GM04504 (cell line): ENCODE measurements at places on chromosomes 7 and 10.

DNA sequence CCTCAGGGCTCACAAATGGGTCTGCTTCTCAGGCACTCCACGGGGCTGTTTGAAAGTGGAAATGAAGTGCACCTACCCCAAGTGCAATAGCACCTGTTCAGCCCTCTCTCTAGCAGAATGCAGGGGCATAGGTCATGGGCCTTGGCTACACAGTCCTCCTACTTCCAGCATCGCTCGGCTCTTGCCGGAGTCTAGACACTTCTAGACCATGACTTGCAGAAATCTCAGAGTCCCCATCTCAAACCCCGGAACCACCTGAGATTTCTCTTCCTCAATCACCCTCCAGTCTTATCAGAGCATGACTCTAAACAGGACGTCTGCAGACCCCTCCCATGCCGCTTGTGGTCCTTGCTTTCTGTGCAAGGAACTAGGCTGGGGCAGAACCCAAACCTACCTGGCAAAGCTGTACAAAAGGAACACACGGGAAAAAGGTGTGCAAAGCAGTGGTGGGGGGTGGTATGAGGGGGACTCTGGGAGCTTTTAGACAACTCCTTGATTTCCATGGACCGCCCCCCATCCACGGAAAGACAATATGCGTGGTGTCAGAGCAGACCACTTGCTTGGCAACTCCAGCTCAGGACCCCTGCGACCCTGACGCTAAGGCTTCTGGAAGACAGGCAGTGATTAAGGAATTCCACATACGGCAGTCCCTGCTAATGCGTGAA lies 13.8 kb downstream of the TMEM273 start:
- DNase-seq = no peak

DNA sequence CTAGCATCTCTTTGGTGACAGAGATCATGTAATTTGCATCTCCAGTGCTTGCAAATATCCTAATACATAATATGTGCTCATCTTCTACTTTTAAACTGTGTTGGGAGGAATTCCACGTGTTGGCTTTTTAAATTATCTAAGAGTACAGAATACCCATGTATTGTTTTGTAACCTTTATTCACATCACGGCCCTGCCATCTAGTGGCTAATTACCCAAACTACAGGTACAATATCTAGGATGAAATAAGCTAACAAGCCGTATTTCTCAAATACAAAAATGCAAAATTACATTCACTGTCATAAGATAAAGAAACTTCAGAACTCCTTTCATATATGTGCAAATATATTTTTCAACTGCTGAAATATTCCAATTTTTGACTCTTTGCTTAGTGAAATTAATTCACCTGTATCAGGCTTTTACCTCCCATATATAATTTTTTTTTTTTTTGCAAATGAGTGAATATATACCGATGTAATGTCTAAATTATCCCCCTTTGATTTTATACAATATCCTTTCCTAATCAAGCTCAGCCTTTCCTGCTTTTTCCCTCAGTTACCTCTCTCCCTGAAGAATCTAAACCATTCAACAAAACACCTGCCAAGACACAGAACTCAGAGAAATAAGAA lies 30.3 kb upstream of the LSM8 start:
- no peak for DNase-seq

DNA sequence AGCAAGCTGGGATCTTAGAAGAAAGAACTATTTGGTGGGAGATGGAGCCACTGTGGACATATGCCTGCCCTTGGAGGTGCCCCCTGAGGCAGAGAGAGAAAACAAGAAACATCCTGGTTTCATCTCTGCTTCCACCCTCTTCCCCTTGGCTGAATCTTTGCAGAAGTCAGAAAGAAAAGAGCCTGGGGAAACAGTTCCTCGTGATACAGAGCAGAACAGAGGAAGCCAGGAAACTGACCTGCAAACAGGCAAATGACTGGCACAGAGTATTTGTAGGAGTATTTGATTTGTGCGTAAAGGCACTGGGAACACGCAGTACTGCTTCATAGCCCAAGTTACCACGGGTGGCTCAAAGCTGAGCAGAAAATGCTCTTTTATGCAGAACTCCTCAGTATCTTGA lies 7.0 kb upstream of the KEL start:
- DNase-seq = no peak

DNA sequence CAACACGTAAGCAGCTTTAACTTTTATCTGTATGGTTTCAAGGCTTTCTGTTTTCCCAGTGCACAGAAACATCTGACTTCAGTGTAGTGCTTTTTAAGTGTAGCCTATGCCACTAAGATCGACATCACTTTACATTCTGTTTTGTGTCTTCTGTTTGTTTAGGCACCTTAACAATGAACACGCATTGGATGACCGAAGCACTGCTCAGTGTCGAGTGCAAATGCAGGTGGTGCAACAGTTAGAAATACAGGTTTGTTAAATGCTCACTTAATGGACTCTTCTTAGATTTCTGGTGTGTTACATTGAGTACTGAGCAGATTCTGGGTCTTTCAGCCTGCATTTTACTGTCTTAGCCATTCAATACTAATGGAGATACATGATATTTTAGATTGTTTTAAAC lies 237.4 kb downstream of the FOXP2 start:
- DNase-seq = no peak

DNA sequence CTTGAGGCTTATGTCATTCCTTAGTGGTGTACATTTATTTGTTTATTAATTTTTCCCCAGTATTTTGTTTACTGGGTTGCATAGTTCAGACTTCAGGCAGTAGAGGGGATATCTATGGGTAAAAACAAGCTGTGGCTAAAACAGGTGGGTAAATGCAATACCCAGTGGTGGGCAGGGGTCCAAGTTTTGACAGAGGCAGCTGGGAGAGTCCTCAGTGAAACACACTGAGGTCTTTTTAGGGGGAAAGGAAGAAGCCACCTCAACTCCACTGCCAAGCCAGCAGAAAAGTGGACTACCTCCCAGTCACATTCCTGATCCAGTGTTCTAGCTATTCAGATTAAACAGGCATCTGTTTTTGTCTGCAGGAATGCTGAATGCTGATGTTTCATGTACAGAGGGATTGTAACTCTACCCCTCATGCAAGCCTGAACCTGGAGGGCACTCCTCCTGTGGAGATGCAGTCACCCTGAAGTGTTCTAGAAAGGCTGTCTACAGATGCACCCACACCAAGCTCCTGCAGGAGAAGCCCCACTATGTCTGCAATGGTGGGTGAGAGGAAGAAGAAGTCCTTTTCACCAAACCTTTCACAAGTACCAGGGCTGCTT lies 757.8 kb downstream of the INHBA start:
- no peak for DNase-seq

DNA sequence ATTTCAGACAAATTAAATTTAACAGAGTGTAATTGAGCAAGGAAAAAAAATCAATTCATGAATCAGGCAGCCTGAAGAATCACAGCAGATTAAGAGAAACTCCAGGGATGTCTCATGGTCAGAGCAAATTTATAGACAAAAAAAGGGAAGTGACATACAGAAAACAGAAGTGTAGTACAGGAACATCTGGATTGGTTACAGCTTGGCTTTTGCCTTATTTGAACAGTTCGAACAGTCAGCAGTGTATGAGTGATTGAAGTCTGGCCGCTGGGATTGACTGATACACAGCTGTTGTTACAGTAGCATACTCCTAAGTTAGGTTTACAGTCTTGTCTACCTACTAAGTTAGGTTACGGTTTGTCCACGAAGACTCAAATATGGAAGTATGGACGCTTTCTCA lies 255.3 kb downstream of the HPSE2 start:
- no peak for DNase-seq

DNA sequence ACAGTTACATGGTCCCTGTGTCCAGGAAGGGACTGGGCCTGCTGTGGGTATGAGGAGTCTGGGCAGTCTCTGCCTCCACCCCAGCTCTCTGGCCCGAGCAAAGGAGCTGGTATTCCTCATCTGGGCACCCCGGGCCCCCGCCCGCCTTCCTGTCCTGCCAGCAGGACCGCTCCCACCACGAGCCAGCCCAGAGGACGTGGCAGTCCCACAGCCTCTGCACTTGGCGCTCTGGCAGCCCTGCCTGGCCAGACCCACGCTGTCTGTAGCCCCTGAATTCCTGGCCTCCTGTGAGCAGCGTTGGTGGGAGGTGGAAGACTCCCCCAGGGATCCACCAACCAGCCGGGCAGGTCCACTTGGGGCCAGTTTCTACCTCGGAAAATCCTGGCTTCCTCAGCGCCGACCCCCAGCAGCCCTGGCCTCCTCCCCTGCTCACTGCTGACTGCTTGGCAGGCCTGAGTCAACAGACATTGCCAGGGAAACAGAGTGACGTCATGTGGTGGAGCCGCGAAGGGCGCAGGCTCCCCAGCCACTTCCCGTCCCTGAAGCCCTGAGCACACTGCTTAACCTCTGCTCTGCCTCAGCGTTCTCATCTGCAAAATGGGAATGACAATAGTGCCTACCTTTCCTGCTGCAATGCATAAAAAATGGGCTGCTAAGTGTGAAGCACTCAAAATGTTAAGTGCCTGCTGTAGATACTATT lies 21.6 kb upstream of the LIMK1 start:
- peak; percentile 87 for DNase-seq

DNA sequence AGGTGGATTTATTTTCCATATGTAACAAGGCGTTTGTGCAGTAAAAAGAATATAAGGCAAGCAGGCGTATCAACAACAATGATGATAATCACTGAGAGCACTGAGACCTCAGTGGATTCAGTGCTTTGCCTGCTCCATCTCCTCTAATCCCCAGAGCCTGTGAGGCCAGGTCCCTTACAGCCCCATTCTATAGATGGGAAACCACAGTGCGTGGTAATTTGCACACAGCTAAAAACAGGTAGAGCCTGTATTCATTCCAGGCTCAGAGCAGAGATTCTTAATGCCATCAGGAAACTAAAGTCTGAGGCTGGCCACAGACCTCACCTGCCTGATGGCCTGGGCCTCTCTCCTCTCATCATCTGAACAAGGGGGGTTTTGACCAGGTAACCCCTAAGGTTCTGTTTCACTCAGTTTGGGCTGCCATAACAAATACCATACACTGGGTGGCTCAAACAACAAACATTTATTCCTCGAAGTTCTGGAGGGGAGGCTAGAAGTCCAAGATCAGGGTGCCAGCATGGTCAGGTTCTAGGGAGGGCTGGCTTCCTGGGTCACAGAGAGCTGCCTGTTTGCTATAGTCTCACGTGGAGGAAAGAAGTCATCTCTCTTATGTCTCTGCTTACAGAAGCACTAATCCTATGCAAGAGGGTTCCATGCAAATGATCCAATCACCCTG lies 10.3 kb upstream of the RASSF4 start:
- DNase-seq = no peak

DNA sequence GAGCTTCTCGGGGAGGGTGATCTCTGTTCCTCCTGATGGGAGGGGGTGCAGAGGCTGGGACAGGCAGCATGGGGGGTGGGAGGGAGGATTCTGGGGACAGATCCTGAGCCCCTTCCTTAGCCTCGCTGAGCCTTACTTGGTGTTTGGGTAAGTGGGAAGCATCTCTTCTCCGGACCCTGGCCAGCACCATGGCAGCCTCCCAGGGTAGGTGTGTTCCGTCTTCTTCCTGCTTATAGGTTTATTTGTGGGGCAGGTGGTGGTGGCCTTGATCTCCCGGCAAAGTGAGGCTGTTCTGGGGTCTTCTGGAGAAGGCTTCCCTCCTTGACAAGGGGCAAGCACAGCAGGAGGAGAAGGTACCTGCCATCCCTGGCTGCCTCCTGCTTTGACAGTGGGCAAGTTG lies 226.9 kb downstream of the GLRX3 start:
- DNase-seq = no peak

- no peak for DNase-seq
Observed at GRCh38 chr7:115471891-115472290, 550.0 kb downstream of the MDFIC start.

DNA sequence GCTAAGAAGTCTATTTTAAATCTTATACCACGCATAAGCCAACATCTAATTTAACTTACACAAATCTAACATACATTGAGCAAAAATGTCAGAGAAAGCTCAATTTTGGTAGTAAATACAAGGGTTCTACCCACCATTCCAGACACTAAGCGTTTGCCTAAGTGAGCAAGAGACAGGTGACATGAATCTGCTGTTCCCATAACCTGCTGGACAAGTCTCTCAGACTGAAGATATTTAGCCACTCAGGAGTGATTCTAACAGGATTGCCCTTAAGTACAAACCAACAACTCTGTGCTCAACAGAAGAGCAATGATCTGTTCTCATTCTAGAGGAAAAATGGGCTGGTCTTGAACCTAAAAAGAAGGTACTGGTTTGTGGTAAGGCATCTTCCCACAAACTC lies 18.8 kb downstream of the EZH2 start:
- DNase-seq = no peak

DNA sequence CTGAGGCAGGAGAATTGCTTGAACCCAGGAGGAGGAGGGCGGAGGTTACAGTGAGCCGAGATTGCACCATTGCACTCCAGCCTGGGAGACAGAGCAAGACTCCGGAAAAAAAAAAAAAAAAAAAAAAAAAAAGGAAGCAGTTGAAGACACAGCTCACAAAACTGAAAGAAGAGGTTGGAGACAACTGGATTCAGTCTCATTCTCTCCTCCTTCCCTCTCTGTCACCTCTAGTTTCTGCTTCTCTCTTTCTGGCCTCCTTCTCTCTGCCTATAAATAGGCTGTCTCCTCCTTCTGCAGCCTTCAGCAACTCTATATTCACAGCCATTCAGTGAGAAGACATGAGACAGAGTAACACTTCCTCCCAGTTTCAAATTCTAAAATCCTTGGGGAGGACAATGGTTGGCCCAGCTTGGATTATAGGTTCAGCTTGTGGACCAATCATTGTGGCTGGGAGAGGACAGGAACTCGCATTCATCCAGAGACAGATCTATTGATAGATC lies 125.6 kb upstream of the HABP2 start:
- no peak for DNase-seq

DNA sequence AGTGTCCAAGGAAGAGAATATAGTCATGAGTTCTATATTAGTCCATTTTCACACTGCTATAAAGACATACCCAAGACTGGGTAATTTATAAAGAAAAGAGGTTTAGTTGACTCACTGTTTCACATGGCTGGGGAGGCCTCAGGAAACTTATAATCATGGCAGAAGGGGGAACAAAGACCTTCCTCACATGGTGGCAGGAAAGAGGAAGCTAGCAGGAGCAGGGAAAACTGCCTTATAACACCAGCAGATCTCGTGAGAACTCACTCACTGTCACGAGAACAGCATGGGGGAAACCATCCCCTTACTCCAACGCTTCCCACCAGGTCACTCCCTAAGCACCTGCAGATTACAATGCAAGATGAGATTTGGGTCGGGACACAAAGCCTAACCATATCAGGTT lies 139.0 kb upstream of the ZNF438 start:
- DNase-seq = no peak

DNA sequence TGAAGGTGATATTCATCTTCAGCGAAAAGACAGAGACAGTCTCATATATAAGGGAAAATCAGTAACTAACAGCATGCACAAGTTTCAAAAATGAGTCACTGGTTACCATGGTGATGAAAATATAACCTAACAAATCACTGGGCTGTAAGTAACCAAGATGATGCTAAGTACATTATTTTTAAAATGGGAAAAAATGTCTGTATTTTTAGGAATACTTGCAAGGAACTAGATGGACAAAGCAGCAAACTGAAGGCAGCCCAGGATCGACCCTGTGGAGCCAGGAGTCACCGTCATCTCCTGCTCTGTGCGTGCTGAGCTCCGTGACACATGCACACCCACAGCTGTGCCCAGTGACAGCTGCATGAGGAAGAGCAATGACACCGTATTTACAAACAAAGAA lies 137.3 kb downstream of the ELMO1 start:
- DNase-seq = no peak

GRCh38 chr7:146728141-146728540 lies 611.5 kb downstream of the CNTNAP2 start:
- no peak for DNase-seq
